ENCODE measurements at places on chromosomes 4 and X.

DNA sequence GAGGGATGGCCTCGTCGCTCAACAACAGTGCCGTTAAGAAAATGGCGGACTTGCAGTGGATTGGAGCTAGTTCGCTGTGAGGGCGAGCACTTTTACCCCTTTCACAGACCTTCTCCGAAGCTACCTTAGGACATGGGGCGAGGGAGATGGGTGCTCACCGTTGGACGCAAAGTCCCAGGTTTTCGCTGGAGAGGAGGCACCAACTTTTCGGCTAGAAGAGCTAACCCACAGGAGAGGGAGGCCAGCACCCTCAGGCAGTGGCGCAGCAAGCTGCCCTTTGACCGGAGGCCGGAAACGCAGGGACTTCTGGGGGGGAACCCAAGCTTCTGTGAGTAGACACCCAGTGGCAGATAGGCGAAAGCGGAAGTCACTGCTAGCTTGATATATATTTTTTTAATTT is 93.1 kb upstream of the IL13RA1 start:
- DNase-seq = no peak

GRCh38 chr4:173418639-173419038 is 19.7 kb upstream of the SCRG1 start:
- no peak for DNase-seq

- DNase-seq = no peak
Measured at GRCh38 chrX:68983004-68983857, 154.4 kb downstream of the EFNB1 start.

GRCh38 chrX:34879346-34879745 is 63.2 kb upstream of the FAM47B start:
- DNase-seq = no peak

GRCh38 chrX:65985922-65986588 is 53.8 kb downstream of the VSIG4 start:
- peak; percentile 38 for DNase-seq

GRCh38 chrX:118239913-118240698 is 105.8 kb upstream of the WDR44 start:
- no peak for DNase-seq

GRCh38 chr4:100149190-100149589 is 41.1 kb downstream of the DDIT4L start:
- DNase-seq = no peak

DNA sequence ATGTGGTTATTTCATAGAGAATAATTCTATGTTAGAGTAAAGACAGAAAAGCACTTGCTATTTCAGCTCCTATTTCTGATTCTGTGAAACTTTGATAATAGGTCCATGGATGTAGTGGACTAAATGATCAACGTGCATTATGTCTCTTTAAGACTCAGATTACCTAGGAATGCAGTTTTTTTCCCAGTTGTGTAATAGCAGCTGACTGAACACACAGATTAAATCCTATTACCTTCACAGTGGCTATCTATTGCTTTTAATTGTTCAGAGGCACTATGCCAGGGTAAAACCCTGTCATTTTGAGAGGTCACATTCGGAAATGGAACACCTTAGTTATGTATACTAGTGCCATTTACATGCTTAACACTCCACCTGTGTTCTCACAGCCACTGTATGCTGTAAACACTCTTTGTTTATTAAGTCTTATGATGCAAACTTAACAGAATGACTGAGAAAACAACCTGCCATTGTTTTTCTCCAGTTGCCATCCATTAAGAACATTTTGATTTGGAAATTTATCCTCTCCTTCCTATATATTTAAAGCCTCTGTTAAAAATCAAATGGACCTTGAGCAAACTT is 70.5 kb downstream of the HPGD start:
- no peak for DNase-seq

DNA sequence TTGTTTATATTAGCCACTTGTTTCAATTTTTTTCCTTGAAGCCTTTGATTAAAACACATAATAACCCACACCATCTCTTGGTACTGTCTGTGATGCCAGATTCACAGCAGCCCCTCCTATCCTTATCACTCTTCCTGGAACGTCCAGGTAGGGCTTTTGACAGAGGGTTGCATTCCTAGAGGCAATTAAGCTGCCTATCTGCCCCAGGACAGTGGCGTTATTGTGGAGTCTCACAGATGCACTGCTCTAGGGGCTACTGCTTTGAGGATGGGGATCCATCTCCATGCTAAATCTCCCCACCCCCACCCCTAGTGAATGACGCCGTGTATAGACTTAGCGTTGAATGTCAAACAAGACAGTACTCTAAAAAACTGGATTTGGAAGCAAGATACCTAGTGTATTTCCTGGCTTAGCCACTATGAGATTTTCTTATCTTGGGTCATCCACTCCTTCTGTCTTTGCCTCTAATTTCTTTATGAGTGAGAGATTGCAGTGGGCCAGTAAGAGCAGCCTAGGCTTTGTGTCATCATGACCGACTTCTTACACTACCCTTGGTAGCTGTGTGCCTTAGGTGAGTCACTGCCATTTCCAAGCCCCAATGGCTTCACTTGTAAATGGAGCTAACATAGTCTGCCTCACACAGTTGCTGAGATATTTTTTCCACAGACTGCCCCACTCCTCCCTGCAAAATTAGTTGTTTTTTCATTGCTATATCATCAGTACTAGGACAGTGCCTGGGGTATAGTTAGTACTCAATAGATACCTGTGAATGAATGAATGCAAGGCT is 90.9 kb downstream of the EGF start:
- no peak for DNase-seq

GRCh38 chr4:58732973-58733372 is 1622.8 kb upstream of the IGFBP7 start:
- DNase-seq = no peak

DNA sequence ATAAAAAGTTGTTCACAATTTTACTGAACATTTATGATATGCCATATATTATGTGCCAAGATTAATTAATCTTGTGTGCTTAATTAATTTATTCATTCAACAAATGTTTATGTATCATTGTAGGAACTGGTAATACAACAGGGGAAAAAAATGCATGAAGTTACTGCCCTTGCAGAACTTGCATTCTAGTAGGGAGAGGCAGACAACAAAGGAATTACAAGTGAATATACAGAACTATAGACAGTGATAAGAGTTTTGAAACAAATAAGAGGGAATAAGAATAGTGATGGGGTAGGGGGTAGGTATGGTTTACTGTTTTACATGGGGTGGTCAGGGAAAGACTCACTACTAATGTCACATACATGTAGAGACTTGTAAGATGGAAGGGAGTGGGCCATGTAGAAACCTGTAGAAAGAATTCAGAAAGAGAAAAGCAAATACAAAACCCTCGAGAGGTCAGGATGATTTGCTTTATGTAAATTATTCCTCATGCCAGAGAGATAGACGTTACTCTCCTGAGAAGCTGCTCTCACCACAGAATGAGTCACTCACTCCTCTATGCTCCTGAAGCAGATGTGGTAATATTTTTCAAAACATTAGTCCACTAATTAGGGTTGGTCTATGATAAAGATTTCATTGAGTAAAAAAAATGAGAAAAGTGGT is 855.0 kb upstream of the GRID2 start:
- no peak for DNase-seq

DNA sequence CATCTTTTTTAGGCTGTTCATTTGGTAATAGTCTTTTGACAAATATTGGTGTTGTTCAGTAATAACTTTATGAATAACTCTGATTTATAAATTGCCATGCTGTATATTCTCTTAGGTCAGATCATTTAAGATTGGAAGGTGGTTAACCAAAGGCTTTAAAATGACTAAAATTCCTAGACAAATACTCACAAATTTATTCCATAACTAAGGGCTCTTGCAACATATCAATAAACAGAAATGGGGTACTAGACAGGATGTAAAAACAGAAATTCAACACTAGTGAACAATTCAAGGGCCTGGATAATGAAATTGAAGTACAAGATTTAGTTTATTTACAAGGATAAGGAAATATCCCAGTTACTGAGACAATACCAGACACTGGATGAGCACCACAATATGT is 328.6 kb downstream of the PCDH19 start:
- DNase-seq = no peak

- no peak for DNase-seq
Measured at GRCh38 chrX:150933945-150934350, 35.5 kb upstream of the CD99L2 start.

DNA sequence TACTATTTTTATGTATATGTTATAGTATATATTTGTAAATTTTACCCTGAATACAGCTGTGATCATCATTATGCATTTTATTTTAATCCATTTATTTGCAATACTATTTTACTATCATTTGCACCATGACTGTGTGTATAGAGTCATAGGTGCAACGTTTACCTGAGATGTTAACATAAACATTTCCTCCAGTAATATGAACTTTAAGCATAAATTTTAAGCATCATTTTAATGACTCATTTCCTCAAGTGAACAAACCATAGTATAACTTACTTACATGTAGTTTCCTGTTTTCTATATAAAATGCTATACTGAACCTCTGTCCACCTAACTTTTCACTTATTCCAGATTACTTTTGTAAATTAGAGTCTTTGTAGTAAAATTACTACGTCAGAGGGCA is 92.8 kb downstream of the NFKB1 start:
- no peak for DNase-seq

- no peak for DNase-seq
Measured at GRCh38 chrX:49919617-49920016, 2.8 kb upstream of the CLCN5 start.

DNA sequence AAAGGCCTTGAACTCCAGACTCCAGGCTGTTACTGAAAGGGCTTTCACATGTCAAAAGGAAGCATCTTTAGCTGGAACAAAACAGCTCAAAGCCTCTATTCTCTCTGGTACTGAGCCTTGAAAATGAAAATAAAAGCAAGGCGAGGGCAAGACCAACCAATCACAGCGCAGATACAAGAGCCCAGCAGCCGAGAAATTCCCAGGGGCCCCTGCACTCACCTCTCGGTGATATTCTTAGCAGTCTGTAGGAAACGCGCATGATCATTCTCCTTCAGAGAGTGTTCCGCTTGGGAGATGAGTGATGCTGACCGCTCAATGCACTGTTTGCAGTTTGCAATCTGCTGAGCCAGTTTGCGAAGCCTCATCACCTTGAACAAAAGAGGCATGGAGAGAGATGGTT is 138.1 kb downstream of the MID1 start:
- no peak for DNase-seq

DNA sequence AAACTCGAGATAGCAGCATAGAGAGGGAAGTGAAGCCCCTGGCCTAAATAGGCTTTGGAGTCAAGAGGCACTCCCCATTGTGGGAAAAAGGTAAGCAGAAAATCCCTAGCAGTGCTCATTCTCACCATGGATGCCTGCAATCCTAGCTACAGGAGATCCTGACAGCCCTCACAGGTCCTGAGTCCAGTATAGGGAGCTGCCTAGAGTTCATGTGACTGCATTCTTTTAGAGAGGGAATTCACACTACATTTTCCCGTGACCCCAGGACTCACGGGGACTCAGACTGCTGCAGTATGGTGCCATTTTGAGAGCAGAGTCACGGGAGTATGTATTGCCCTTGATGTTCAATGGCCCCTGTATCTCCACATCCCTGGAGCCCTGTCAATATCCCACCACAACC is 82.4 kb downstream of the MAGED1 start:
- no peak for DNase-seq

- DNase-seq = no peak
Measured at GRCh38 chrX:150058728-150059127, 120.4 kb upstream of the EOLA2 start.

- DNase-seq = peak; percentile 2
Measured at GRCh38 chr4:8319731-8320385, 50.3 kb downstream of the HTRA3 start.

- DNase-seq = no peak
Measured at GRCh38 chrX:102833136-102833535, 103.9 kb upstream of the RAB40AL start.

DNA sequence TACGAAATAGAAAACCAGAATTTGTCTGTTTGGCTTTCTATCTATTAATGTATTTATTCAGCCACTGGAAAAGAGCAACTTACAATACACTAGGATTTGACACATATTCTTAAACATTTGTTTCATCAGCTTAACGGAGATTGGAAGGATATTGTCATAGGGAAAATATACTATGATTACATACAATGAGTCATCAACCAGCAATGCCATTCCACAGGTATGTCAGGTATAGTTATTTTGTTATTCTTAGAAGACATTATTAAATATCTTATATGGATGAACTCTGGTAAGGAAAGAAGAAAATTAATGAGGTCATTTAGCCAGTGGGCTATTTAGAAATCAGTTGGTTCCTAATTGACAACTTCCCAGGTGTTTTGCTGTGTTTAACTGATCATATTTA is 926.6 kb downstream of the STIM2 start:
- DNase-seq = no peak

DNA sequence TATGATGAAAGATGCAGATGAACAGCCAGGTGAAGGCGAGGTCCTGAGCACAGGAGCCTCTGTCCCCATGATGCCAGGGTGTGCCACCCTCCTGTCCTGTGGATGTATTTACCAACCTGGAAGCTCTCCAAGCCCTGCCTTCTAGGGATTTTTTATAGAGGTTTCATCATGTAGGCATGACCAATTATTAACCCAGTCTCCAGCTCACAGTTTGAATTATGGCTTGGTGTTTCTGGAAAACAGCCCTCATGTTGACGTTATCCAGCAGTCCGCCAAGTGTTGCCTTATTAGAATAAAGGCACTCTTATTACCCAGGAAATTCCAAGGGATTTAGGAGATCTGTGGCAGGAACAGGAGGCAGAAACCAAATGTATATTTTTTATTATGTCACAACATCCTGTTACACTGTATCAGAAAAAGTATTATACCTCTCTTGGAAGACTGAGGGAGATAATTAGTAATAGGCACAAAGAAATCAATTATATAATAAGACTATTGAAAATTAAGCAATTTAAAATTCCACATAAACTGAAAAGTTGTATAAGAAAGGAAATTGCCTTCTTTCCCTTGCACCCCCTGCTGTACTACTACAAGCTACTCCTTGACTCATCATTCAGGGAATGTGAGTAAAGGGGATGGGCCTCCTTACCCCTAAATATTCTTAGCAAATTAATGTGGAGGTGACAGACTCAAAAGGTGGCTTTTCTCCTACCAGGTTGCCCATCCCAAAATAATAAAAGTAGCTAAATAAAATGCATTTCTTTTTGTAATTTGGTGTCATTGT is 129.6 kb downstream of the ZNF330 start:
- DNase-seq = no peak

DNA sequence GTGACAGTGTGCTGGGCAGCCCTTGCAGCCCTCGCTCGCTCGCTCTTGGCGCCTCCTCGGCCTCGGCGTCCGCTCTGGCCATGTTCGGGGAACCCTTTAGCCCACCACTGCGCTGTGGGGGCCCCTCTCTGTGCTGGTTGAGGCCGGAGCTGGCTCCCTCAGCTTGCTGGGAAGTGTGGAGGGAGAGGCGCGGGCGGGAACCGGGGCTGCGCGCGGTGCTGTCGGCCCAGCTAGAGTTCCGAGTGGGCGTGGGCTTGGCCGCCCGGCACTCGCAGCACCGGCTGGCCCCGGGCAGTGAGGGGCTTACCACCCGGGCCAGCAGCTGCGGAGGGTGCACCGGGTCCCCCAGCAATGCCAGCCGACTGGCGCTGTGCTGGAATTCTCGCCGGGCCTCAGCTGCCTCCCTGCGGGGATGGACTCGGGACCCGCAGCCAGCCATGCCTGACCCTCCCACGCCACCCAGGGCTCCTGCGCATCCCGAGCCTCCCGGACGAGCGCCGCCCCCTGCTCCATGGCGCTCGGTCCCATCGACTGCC is 770.1 kb upstream of the GALNTL6 start:
- DNase-seq = no peak

GRCh38 chrX:24703185-24703494 is 9.4 kb downstream of the POLA1 start:
- no peak for DNase-seq
